ENCODE measurements at places on chromosomes 5 and 9.

- DNase-seq = no peak
These were observed 208.3 kb upstream of the VLDLR start for GRCh38 chr9:2413160-2413805.

GRCh38 chr9:104747245-104747564, 278 bp upstream of the NIPSNAP3A start:
- DNase-seq = no peak

DNA sequence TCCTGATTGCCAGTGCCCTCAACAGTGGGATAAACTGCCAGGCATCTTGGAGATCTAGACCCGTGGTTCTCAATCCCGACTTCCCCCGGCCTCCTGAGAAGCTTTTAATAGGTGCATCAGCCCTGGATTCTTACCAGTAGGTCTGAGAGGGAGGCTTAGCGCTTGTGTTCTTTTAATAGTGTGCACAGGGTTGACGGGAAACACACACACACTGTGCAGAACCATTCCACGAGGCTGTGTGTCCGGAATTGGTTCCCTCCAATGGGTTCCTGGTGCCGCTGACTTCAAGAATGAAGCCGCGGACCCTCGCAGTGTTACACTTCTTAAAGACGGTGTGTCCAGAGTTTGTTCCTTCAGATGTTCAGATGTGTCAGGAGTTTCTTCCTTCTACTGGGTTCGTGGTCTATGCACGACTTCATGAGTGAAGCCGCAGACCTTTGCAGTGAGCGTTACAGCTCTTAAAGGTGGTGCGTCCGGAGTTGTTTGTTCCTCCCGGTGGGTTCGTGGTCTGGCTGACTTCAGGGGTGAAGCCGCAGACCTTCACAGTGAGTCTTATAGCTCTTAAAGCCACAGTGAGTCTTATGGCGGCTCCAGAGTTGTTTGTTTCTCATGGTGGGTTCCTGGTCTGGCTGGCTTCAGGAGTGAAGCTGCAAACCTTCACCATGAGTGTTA, 46.6 kb upstream of the PRSS3 start:
- no peak for DNase-seq

DNA sequence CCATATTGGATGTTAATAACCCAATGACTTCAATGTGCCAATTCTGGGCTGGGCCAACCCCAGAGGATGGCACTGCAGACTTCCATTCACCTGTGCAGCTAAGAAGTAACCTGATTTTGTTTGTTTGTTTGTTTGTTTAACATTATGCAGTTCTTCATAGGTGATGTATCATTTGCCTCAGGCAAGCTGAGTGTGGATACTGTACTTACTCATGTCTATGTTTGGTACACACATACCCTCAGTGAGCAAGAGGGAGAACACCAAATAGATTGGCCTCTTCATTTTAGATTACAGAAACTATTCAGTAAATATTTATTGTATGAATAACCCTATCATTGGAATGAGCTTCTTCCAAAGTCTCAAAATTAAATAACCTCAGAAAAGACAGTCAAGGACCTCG, 180.2 kb upstream of the SMC2 start:
- no peak for DNase-seq

GRCh38 chr9:85501882-85502281, 239.9 kb downstream of the AGTPBP1 start:
- DNase-seq = no peak

DNA sequence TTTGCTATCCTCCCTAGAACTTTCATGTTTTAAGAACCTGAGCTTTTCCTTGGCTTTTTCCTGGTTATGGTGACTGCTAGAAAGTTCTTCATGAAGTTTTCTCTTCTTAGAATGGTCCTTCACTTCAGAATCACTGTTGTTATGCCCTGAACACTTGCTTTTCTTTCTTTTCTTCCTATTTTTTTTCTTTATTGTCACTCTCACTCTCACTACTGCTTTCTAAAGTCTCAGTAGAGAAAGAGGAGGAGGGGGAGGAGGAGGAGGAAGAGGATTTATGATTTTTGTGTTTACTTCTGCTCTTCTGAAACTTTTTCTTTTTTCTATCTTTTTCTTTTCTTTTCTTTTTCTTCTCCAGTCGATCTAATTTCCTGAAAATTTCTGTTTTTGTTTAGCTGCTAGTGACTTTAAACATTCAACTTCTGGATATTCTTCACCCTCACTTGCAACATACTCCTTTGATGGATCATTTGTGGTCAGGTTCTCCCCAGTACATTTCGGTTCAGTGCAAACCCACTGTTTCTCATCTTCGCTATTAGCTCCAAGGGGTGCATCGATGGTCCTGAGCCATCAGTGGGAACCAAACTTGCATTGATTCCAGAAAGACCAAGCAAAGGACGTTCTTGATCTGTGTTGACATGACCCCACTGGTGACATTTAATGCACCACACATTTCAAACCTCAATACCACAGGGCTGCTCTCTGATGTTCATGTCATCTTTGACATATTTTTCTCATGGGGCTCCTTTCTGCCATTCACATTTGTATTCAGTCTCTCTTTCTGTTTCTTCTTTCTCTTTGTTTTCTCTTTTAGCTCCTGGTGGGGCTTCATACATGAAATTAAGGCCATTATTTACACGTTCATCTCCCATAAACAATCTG, 81.6 kb upstream of the HAND1 start:
- DNase-seq = no peak

DNA sequence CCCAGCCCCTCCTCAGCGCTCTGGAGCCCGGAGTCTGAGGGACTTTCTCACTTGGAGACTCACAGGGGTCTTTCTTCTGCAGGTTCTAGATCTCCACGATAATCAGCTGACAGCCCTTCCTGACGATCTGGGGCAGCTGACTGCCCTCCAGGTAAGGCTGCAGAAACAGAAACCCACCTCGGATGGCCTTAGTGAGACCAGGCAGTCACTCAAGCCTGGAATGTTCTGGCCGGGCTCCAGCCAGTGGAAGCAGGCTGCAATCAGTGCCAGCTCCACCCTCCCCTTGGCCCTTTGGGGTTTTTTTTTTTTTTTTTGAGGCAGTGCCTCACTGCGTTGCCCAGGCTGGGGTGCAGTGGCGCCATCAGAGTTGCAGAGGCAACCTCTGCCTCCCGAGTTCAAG, 7.6 kb downstream of the LRSAM1 start:
- DNase-seq = no peak

DNA sequence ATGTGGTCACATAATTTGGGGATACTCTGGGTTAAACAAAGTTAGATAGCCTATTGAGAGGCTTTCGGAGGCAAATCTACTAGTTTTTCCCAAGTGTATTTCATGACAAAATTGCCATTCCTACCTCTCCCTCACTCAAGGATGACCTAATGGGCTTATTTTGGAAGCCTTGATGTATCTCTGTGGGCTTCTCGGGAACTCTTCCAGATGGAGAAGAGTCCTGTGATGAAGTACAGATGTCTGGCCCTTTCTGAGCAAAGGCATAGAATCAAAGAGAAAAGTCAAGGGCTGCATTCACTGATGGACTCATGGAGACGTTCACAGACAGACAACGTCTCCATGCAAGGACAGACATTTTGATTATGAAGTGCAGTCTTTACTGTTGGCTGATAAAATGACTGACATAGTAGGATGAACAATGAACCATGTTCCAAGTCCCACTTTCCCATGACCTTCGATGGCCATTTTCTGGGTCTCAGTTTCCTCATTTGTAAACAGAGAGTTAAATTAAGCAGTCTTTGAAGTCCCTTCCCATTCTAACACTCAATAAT, 347.2 kb upstream of the CD180 start:
- no peak for DNase-seq

DNA sequence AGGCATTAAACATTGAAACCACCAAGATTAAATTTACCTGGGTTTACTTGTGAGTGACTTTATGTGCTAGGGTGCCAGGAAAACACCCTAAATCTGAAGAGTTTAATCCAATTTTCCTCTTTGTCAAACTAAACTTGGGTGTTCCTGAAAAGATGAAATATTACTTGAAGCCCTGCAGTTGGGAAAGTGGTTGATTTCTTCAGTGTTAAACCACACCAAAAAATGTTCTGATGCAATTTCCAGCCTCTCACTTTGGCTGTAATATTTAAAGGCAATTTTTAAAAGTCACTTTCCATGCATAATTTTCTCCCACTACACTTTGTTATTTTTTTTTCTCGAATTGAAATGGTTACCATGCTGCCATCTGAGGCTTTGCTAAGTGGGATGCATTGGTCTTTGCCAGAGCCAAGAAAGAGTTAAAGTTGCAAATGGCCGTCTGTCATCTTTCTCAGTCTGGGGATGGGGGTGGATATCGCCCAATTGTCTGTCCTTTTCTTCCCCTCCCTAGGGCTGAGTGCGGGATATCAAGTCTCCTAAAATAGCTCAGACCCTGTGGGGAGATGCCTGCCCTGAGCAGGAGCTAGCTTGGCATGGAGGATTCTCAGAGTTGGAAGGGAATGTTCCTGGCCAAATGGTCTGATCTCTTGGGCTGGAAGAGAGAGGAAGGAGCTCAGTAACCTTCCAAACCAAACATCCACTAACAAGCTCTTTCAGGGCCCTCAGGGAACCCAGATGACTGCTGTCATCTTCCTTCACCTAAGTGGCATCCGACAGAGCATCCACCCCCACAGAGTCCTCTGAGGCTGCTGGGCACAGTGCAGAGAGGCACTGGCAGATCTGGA, 13.6 kb upstream of the SHB start:
- no peak for DNase-seq

- DNase-seq = no peak
These were observed 74.9 kb upstream of the RETREG1 start for GRCh38 chr5:16691731-16692130.

DNA sequence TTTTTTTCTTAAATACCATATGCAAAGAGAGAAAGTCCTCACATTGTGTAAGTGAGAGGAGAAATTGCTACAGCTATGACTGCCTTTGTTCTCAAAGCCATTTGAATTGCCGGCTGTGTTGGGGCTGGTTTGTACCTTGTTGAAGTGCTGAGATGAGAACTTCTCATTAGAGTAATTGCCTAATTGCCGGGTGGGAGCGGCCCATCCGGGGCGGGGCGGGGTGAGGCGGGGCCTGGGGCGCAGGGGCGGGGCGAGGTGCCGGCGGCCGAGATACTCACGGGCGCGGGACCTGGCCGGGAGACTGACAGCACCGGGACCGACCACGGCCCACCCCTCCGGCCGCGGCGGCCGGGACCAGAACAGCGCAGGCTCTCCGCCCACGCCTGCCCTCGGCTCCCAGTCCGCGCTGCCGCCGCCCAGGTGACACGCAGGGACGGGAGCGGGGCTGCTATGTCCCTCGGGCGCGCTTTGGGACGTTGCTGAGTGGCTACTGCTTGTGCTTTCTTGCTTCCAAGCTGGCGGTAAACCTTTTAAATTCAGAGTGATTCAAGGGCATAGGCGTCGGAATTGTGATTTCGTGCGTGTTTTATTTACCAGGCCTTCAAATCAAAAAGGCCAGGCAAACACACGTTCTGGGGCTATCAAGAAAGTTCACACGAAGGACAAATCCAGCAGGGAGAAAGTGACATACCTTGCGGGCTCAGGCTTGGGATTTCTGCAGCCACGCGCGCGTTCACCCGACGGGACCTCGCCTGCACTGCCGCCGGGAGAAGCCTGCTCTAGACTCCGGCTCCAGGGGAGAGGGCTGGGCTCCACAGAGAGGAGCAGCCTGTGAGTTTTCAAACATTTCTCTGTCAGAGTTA, 269.1 kb downstream of the FANCC start:
- peak; percentile 36 for DNase-seq

GRCh38 chr5:123802298-123802951, 290.4 kb downstream of the CSNK1G3 start:
- DNase-seq = no peak

GRCh38 chr5:108898707-108899106, 151.0 kb downstream of the FER start:
- DNase-seq = no peak

DNA sequence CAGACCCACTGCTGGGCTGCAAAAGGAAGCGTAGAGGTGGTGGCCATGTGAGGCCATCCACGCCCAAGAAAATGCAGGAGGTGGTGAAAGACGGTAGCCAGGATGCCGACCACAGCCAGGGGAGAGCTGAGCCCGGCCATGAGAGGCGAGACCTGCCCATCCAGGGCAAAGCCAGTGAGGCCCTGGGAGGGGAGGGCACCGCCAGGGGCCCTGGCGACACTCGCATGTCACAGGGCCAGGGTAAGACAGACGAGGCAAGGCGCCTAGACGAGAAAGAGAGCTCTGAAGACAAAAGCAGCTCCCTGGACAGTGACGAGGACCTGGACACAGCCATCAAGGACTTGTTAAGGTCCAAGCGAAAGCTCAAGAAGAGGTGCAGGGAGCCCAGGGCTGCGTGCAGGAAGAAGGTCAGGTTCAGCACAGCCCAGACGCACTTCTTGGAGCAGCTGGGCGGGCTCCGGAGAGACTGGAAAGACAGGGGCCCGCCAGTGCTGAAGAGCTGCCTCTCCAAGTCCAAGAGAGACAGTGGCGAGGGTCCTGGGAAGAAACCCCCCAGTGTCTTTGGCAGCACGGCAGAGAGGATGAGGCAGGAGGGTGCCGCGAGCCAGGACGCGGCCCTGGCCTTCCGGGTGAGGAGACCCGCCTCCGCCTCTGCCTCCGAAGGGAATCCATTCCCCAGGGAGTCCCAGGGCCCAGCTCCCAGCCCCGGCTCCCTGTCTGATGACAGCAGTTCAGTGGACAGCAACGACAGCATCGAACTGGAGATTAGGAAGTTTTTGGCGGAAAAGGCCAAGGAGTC, 6.9 kb downstream of the PPP1R26 start:
- no peak for DNase-seq

- DNase-seq = no peak
These were observed 6.4 kb upstream of the ABLIM3 start for GRCh38 chr5:149134778-149135500.

DNA sequence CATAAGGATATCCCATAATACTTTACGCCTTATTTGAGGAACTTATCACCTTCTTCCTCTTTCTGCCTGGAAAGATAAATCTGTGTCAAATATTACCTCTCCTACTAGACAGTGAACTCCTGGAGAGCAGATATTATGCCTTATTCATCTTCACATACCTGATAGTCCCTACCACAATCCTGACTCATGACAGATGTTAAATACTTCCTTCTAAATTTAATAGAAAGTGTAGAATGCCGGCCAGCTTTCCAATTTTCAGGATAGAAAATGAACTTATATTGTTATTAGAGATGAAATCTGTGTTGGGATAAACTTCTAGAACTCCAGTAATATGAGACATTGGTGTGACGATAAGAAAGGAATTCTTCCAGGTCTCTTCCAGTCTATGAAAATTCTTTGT, 89.0 kb downstream of the GCNT4 start:
- no peak for DNase-seq

- DNase-seq = no peak
These were observed 66.8 kb downstream of the MAMDC2 start for GRCh38 chr9:70110194-70111041.

- no peak for DNase-seq
These were observed 72.0 kb downstream of the ANKRD33B start for GRCh38 chr5:10635867-10636350.

DNA sequence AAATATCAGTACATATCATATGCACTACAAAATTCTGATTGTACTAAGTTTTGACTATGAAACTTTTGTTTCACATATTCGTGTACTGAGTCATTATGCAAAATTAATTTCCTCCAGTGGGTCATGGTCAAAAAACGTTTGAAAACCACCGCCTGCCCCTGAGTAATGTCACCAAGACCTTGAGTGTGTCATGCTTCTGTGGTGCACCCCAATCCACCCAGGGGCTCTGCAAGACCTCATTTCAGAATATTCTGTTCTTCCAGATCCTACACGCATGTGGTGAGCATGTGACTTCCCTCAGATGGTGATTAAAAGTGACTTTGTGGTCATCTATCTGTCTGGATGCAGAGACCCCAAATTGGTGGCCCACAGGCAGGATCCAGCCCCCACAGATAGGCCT, 31.0 kb downstream of the ABLIM3 start:
- no peak for DNase-seq

GRCh38 chr5:54146390-54146789, 164.0 kb downstream of the ARL15 start:
- DNase-seq = no peak

GRCh38 chr9:86637515-86637914, 283.3 kb upstream of the TUT7 start:
- DNase-seq = no peak
